ENCODE measurements at places on chromosomes 4 and X.

GRCh38 chrX:16258882-16259281, 91.6 kb downstream of the MAGEB17 start:
- DNase-seq, result no peak

DNA sequence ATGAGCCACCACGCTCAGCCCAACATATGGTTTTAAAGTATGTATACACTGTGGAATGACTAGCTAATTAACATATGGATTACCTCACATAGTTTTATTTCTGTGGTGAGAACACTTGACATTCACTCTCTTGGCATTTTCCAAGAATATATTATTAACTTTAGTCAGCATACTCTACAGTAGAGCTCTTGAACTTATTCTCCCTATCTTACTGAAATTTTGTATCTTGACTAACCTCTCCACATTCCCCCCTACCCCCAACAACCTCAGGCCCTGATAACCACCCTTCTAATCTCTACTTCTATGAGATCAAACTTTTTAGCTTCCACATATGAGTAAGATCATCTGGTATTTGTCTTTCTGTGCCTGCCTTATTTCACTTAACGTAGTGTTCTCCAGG, 38.6 kb upstream of the AGA start:
- DNase-seq, result no peak

DNA sequence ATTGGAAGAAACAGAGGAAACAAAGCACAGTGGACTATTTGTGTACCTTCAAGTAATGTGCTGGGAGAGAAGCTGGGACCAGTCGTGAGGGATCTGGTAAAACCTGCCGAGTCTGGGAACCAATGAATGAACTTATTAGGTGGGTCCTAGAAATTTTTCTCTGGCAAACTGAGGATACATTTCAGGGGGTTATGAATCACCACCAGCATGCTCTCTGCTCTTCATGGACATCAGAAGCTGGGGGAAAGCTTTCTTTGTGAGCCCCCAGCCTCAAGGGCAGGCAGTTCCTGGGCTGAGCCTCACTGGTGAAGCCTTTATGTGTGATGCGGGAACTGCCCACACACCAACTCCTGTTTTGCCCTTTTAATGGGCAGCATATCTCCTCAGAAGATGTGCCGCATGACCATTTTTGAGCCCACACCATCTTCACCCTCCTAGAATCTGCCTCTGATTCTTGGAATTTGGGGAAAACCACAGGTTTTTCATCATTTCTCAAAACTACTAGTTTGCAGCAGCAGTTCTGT, 95.4 kb upstream of the ENPP6 start:
- DNase-seq, result no peak

- DNase-seq, result no peak
Observed at GRCh38 chrX:15430584-15430983, 46.4 kb upstream of the VEGFD start.

GRCh38 chr4:101556842-101557241, 209.5 kb upstream of the PPP3CA start:
- DNase-seq, result no peak

- no peak for DNase-seq
Observed at GRCh38 chrX:431056-431455, 44.3 kb upstream of the PPP2R3B start.

- no peak for DNase-seq
Observed at GRCh38 chrX:71215338-71215912, 7.6 kb upstream of the GJB1 start.

- DNase-seq, result no peak
Observed at GRCh38 chr4:168637872-168638756, 141.3 kb downstream of the PALLD start.

DNA sequence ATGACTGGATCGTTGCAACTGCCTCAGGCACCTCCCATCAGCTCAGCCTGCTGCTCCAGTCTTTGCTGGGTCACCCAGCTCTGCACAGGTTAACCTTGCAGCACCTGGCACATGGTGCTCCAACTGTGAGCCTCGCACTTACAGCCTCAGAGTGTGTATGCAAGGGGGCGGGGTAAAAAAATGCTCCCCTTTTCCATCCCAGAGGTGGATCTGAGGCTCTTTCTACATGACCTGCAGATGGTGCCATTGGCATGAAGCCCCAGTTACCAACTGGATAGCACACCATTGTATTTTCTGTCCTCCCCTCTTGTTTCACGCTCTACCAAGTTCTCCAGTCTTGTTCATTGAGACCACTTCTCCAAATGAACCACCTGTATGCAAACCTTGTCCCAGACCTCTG, 46.2 kb upstream of the TRPC3 start:
- DNase-seq, result no peak

GRCh38 chrX:110745288-110745687, 50.3 kb downstream of the CHRDL1 start:
- no peak for DNase-seq

GRCh38 chrX:28042260-28042659, 61.0 kb upstream of the DCAF8L1 start:
- DNase-seq, result no peak

GRCh38 chrX:38627683-38628082, 66.3 kb downstream of the TSPAN7 start:
- DNase-seq, result no peak

- no peak for DNase-seq
Observed at GRCh38 chr4:108166038-108166437, 2.7 kb downstream of the LEF1 start.

DNA sequence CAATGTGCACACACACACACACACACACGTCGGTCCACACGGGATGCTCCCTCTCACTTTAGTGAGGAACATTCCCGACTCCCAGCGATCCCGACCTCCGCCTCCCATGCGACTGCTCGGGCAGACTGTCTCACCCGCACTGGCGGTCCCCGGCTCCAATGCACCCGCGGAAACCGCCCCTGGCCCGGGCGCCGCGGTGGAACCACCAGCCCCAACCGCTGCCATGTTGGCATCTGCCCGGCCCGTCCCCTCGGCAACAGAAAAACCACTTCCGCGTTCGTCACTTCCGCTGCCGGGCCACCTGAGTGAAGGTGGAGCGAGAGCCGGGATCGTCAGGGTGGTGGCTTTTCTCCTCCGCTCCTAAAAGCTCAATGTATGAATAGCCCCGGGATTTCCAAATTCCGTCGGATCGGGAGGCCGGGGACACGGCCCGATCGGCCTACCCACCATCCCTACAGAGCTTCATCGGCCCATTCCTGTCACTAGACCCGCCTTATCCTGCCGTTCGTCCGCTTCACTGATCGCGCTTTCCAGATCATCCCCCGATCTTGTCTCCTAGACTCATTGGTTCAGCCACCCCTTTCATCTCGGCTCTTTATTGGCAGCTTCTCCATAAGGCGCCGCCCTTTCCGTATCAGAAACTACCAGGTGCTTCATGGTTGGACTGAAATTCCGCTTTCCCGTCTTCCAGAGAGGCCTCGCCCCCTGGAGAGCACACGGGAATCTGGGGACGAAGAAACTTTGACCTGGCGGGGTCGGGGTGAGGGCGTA, at the start of gene SLC35A2:
Gene SLC35A2 (minus strand): TSS at position 235 of the 771 bp plus-strand sequence. CDS start 10 bp downstream, at position 225.
- DNase-seq, result no peak

DNA sequence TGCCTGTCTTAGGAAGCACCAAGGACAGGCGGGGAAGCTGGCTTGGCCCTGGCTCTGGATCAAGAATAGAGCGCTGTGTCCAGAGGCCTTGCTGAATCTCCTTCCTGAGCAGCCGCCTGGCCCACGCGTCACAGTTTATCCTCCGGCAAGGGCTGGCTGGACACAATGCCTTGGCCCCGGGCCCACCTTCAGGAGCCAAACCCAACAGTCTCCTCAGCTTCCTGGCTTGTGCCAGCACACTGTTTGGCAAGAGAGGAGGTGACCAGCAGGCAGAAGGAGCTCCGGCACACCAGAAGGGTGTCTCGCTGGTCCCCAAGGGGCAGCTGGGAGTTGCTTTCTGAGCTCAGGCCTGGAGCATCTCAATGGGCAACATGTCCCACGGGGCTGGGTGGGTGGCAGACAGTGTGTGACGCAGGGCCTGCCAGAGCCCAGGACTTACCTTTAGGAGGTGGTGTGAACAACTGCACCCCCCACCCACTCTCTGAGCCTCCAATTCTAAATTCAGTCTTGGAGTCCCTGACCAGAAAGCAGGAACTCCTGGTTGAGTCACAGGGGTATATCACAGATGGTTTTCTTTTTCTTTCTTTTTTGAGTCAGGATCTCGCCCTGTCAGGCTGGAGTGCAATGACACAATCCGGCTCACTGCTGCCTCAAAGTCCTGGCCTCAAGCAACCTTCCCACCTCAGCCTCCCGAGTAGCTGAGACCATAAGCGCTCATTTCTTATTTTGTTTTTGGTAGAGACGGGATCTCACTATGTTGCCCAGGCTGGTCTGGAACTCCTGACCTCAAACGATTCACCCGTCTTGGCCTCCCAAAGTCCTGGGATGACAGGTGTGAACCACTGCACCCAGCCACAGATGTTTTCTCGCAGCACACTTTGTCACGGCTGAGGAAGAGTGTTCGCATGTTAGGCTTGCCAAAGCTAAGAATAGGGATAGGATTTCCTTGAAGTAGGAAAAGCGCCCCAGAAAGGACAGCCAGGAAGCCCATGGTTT, 361.2 kb downstream of the BCOR start:
- DNase-seq, result no peak

- DNase-seq, result no peak
Observed at GRCh38 chr4:130545171-130545570, 1449.2 kb downstream of the C4orf33 start.

DNA sequence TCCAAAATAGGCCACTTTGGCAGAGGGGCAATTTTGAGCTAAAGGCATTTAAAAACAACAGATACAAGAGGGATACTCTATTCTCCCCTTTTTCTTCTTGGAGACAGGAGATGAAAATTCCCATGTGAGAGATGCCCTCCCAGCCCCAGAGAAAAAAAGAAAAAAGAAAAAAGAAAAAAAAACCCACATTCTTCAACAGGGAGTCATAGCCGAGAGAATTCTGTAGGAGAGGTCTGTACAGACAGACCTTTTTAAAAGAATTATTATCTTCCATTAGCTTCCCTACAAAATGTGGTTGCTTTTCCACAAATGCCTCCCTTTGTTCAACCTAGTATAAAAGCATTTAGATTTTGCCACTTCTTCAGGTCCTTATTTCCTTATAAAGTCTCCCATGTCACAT, 89.9 kb downstream of the SPCS3 start:
- DNase-seq, result no peak

DNA sequence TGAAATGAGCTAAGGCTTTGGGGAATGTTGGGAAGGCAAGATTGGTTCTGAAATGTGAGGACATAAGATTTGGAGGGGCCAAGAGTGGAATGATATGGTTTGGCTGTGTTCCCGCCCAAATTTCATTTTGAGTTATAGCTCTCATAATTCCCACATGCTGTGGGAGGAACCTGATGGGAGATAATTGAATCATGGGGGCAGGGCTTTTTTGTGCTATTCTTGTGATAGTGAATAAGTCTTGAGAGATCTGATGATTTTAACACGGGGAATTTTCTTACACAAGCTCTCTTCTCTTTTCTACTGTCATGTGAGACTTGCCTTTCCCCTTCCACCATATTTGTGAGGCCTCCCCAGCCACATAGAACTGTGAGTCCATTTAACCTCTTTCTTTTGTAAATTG, 157.6 kb upstream of the C1QTNF7 start:
- DNase-seq, result no peak

- no peak for DNase-seq
Observed at GRCh38 chr4:184197536-184198082, 20.1 kb downstream of the ENPP6 start.

DNA sequence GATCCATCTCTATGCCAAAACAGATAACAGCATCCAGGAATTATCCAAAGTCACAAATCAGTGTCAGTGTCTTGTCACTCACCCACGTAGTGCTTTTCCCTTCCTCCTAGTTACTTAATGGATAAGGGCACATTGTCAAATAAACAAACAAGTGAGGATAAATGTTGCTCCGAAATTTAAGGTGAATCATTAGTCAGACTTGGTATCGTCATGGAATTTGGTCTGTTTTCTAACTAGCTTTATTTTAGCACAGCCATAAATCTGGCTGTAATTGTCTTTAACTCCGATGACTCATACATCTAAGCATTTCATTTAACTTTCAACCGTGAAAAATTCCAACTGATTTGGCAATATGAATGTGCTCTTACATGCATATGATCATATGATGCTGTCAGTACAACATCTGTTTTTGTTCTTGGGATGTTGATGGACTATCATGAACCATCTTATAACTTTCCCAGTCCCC, 83.3 kb downstream of the SNCA start:
- DNase-seq, result peak; percentile 90

DNA sequence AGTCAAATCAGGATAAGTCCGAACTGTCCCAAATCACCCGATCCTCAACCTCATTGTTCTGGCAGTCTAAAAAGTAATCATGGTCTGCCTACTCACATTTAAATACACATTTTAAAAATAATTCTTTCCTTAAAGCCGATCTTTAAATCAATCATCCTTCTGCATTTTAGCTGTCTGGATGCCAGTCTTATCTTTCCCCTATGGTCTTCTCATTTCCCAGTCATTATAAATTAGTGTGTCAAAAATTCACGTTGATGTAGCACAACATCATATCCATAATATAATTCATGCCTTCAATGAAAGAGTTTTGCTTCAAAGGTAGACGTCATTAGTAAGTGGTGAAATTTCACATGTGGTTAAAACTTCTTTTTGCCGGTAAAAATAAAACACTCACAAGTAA, 108.1 kb upstream of the FRG1 start:
- DNase-seq, result no peak

GRCh38 chr4:125772680-125773079, 457.9 kb downstream of the FAT4 start:
- DNase-seq, result no peak

DNA sequence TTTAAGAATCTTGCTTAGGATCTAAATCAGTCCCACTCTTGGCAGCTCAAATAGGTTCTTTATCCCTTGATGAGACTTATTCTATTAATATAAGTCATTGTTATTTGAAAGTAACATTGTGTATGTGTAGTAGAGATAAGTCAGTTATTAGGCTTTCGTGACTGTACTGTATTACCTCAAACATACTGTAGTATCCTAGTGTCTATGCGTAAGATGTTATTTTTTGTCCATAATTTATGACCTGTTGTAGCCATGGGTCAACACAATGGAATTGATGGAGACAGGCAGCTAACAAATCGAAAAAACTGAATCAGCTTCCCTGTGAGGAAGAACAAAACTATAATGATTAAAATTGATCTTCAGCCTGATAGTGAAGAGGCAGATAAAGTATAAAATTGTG, 41.8 kb downstream of the CLCN3 start:
- no peak for DNase-seq

GRCh38 chr4:120720354-120720934, 202.1 kb downstream of the PRDM5 start:
- DNase-seq, result no peak

- DNase-seq, result peak; percentile 67
Observed at GRCh38 chrX:39953879-39954278, 143.9 kb downstream of the BCOR start.

- no peak for DNase-seq
Observed at GRCh38 chrX:30388325-30388724, 79.1 kb upstream of the NR0B1 start.

- DNase-seq, result no peak
Observed at GRCh38 chr4:92305878-92306520, 2.2 kb downstream of the GRID2 start.

DNA sequence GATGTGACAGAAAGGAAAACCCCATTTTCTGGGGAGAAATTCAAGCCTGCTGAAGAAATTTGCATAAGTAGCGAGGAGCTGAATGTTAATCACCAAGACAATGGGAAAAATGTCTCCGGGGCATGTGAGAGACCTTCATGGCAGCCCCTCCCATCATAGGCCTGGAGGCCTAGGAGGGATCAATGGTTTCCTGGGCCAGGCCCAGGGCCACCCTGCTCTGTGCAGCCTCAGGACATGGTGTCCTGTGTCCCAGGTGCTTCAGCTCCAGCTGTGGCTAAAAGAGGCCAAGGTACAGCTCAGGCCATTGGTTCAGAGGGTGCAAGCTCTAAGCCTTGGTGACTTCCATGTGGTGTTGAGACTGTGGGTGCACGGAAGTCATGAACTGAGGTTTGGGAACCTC, 31.2 kb downstream of the ETDB start:
- DNase-seq, result no peak

- no peak for DNase-seq
Observed at GRCh38 chr4:95107635-95108034, 349.9 kb downstream of the BMPR1B start.
